ENCODE measurements at places on chromosomes 3 and 15.

- DNase-seq = no peak
These were observed 1.3 kb downstream of the MUC4 start for GRCh38 chr3:195810455-195810845.

DNA sequence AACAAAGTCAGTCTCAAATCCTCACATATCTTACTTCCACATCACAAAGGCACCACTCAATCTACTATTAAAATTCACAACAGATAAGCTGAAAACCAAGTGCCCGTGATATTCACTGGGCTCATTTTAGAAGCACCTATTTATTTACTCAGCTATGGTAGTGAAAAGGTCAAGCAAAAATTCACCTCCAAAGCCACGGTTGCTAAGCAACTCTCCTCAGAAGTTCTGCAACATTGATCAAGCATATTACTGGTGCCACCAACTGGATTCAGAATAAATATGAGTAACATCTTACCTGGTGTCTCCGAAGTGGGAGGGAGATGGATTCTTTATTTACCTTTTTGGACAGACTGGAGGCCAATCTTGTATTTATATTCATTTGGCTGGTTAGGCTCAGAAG, 714.8 kb downstream of the FHIT start:
- no peak for DNase-seq

DNA sequence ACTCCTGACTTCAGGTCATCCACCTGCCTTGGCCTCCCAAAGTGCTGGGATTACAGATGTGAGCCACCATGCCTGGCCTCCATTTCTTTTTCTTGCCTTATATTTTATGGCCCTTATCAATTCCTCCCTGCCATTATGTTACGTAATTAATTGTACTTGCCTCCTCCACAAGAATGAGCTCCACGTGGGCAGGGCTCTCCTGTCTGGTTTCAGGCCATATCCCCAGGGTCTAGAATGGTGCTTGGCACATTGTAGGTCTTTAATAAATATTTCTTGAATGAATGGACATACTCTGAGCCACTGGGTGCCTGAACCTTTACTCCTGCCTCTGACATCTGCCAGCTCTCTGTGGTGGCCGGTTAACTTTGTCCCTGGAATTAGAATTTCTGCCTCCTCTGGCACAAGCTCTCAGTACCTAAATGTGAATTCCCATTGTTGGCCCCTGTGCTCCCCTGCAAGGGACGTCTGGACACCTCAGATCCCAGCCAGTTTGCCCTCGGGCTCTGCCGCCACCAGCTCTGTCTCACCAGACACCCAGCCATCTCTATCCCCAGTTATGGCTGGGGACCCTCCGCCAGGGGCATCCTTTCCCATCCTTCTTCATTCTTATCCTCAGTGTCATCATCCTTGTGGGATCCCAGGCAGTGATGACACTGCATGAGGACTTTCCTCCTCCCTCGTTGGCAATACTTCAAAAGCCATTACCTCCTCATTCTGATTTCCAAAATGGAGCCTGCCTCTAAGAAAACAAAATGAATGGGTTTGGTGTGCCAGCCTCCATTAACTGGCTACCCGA, 165.6 kb upstream of the SMAD3 start:
- DNase-seq = no peak

- no peak for DNase-seq
These were observed 35.5 kb downstream of the UBE2E2 start for GRCh38 chr3:23238578-23238977.

- DNase-seq = no peak
These were observed 125.9 kb upstream of the DLG1 start for GRCh38 chr3:197424266-197424665.

GRCh38 chr3:116947809-116948208, 238.2 kb downstream of the TUSC7 start:
- DNase-seq = no peak

Data from stimulated activated CD4-positive, alpha-beta T cell treated with anti-CD3 and anti-CD28 coated beads, TNF-alpha, amount 100 ng/mL, for 48 hours (primary cell).